ENCODE measurements at places on chromosomes 6 and 20.

GRCh38 chr6:87482366-87482765 is 9.6 kb downstream of the SLC35A1 start:
- no peak for DNase-seq

DNA sequence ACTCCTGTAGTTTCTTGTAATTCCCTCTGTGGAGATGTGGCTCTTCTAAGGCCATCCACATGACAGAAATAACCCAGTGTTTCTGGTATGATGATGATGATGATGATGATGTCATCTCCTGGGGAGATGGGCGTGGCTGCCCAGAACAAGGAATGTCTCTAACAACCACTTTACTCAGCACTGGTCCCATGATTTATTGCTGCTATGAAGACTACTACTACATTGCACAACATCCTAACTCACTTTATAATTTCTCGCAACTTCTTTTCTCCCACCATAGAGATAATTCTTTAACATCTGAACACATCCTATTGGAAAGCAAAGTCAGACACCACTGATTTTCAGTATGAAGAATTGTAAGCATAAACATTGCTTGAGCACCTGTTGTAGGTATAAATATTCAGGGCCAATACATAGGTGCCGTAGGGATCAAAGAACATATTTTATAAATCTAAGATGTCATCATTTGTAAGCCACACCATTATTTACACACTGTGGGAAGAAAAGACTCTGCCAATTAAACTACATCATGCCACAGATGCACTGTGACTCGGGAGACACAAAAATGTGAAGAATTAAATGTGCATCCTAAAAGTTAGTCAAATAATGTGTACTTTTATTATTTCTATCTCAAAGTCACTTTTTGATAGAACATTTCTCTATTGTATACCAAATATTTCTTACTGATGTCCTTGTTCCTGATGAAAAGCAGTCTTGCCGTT is 6.4 kb downstream of the TPMT start:
- no peak for DNase-seq

GRCh38 chr6:28347119-28347518 is 2.6 kb upstream of the ZKSCAN3 start:
- no peak for DNase-seq

- no peak for DNase-seq
Observed at GRCh38 chr20:62887152-62887859, 25.7 kb upstream of the TCFL5 start.

DNA sequence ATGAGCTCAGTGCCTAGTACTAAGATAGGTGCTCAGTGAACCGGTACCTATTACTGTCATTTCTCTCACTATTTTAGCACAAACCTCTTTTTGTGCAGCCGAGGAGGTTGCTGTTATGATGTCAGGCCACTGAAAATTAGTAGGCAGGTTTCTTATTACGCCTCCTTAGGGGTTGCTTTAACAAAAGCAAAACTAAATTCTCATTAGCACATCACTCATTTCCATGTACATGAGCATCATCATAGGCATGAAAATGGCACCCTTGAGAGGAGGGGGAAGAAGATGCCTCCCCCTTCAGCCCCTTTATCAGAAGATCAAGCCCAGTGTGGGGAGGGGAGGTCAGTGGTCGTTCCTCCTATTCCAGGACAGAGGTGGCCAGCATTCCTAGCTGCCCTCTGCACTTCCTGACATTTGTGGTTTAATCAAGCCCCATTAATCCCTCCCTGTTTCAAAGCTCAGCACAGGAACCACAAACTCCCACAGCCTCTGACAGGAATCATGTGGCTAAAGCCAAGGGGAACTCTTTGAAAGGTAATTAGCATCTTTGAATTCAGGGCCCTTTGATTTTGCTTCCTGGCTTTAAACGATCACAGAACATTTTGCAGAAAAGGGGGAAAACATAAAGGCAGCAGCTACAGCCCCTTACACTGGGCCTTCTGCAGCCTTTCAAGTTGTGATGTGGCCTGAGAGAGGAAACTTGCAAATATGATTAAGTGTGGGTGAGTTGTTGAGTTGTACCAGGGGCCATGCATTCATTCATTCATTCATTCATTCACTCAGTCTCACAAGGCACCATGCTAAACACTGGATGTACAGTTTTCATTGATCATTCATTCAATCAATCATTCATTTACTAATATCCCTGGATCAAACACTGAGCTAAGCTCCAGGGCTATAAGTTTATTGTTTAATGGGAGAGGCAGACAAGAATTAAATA is 31.9 kb upstream of the PSMF1 start:
- DNase-seq = no peak

- DNase-seq = peak; percentile 25
Observed at GRCh38 chr6:75893058-75893775, 144.2 kb downstream of the MYO6 start.

- DNase-seq = no peak
Observed at GRCh38 chr6:71326611-71327010, 38.0 kb downstream of the OGFRL1 start.

- no peak for DNase-seq
Observed at GRCh38 chr6:44116641-44117382, 10.4 kb downstream of the MRPL14 start.

GRCh38 chr6:99573980-99574617 is 5.6 kb upstream of the CCNC start:
- DNase-seq = no peak

- DNase-seq = no peak
Observed at GRCh38 chr20:4443016-4443415, 278.7 kb upstream of the PRND start.

- DNase-seq = no peak
Observed at GRCh38 chr6:113466526-113466925, 390.6 kb upstream of the MARCKS start.

DNA sequence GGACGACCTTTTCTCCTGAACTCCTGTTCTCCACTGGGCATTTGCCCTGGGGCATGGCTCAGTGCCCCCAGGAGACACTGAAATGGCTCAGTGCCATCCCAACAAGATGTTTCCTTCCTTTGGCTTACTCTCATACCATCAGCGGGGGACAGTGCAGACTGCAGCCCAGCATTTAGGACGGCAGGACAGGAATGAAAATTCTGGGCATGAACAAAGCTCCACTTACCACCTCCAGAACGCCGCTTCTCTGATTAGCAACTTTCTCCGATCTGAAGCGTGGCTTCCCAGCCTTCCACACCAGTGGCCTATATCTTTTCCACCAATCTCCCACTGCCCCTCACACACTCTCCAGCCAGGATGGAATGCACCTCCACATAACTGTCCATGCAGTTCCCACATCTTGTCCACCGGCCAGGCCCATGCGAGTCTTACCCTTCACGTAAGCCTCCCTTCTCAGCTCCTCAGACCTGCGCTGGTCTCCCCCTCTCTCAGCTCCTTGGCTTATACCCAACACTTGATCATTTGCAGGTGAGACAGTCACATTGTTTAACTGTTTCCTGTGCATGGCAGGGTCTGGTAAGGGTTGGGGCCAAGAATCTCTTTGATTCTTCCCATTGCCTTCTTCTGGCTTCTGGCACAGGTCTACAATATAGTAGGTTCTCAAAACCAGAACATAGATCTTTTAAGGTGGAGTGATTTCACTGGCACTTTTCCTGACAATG is 114.5 kb downstream of the FYN start:
- DNase-seq = no peak

- DNase-seq = no peak
Observed at GRCh38 chr6:158713469-158713868, 63.6 kb downstream of the SYTL3 start.

DNA sequence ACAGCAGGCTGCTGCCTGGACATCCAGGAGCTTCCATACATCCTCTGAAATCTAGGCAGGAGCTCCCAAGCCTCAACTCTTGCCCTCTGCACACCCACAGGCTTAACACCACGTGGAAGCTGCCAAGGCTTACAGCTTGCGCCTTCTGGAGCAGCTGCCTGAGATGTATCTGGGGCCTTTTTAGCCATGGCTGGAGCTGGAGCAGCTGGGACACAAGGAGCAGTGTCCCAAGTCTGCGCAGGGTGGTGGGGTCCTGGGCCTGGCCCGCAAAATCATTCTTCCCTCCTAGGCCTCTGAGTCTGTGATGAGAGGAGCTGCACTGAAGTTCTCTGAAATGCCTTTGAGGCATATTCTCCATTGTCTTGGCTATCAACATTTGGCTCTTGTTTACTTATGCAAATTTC is 255.0 kb downstream of the DLL1 start:
- no peak for DNase-seq

DNA sequence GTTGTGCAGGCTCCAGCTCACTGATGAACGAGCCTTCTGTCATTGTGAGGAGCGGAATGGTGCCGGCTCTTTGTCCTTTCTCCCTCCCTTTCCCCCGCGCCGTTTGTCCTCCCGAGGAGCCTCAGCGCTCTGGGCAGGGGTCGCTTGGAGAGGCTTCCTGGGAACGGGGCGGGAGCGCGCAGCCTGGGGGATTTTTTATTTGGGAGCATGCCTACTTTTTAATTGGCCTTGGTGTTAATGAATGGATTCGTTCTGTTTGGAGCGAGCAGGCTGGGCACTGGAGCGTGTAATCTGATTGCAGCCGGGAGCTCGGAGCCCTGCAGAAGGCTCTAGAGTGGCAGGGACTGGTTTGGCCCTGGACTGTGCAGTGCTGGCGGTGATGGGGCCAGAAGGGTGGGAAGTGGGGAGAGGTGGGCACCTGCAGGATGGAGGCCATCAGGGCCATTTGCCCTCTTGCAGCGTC is 118.8 kb downstream of the CDH4 start:
- no peak for DNase-seq

DNA sequence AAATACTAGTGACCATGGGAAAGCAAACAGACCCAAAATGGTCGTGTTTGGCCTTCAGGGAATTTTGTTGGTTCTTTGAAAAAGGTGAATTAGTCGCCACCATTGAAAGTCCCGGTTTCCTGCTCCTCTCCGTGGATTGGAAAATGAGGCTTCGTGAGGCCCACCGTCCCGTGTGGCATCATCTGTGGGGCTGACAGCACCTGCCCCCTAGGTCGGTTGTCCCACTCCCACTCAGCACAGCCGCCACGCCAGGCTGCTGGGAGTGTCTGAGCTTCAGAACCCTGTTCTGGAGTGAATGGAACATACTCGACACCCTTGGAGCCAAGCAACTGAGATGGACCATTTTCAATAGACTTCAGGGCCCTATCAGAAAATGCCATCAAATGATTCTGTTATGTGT is 33.0 kb upstream of the FOXC1 start:
- DNase-seq = no peak

- DNase-seq = no peak
Observed at GRCh38 chr20:40860487-40860902, 168.1 kb upstream of the TOP1 start.

DNA sequence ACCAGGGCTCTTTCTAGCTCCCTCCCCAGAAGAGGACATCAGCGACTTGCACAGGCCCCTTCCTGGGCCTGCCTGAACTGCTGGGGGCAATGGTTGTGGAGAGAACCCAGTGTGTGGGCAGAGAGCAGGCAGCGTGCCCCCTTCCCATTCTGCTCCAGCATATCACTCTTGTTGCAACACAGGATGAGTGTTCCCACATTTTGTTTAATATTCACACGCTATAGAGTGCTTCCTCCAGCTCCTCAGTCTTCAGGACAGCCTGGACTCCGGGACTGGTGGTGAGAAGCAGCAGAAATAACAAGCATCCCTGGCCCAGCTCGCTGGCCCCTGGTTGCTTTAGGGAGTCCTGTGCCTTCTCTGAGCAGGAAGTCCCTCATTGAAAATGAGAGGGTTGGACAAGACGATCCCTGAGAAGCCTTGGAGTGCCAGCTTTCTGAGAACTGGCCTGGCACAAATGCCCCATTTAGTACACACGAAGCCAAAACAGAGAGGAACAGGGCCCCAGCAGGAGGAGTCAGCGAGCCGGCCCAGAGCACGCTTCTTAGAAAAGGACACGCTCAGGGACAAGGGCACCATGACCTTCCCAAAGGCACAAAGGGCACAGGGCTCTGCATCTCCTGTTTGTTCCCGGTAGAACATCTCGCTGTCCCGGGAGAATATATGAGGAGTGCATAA is 84.2 kb upstream of the FOXC1 start:
- no peak for DNase-seq

DNA sequence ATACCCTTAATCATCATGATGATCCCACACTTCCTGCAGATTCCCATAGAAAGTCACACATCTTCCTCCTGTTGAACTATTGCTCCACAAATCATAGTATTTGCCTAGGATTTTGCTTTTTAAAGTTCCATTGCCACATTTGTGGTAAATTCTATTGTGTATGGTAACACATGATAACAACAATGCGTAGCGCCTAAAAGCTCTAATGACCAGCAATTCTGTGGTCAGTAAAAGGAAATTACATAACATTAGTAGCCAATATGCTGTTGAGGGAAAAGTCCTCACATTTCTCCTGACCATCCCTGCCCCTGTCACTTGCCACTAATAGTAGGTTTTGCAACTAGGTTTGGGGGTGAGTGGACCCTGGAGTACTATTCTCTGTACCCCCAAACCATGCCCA is 31.8 kb upstream of the PDE7B start:
- DNase-seq = no peak

- no peak for DNase-seq
Observed at GRCh38 chr6:56628105-56628504, 14.6 kb downstream of the DST start.
